ENCODE measurements at places on chromosomes 12 and 14.

GRCh38 chr14:88005050-88005481 lies at the start of gene GPR65:
Gene GPR65, plus strand, starts transcription at chr14:88005135. Its CDS starts 5,713 bp downstream, at chr14:88010848.
- H3K4me3 ChIP-seq, result no peak within 1 kb of the TSS
- H3K36me3 ChIP-seq, result no peaks in the 10 kb centered on the region
- H3K27me3 ChIP-seq, result no peaks in the 10 kb centered on the region
- no peaks in the 10 kb centered on the region for H3K4me1 ChIP-seq

DNA sequence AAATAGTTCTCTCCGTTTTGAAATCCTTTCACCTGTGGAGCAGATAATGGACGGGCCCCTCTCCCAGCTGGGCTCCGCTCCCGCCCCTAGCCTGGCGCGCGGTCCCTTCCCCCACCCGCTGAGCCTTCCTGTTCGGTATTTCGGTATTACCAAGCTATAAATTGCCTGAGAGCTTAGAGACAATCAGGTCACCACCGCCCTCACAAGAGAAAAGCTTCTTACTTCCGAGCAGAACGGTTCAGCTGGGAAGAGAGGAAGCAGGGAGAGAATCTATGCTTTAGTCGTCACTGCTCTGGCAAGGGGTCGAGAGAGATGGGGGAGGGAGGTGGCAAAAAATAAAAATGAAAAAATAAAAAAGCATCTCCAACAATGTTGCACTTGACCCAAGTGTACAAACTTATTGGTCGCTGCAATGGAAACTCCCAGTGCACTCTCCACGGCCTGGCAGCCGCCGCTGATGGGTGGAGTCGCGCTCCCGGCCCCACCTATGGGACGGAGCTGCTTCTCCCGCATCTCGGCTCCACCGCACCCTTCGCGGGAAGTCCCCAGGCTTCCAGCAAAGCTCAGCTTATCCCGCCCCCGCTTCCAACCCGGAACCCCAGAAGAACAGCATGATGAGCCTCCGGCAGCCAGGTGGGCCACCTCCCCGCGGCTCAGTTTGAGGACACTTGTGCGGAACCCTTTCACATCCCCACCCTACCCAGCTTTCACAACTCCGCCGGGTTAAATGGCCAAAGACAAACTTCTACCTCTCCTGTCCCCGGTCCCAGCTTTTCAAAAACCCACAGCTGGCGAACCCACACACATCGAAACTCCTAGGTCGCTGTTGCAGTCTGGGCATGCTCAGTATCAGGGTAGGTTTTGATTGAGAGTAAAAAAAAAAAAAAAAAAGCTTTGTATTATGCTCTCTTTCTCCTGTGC lies 832 bp upstream of the SYT1 start:
- no peaks in the 10 kb centered on the region for H3K36me3 ChIP-seq
- peak; percentile 58 for DNase-seq
- H3K4me3 ChIP-seq, result peak overlapping the region; percentile 32

DNA sequence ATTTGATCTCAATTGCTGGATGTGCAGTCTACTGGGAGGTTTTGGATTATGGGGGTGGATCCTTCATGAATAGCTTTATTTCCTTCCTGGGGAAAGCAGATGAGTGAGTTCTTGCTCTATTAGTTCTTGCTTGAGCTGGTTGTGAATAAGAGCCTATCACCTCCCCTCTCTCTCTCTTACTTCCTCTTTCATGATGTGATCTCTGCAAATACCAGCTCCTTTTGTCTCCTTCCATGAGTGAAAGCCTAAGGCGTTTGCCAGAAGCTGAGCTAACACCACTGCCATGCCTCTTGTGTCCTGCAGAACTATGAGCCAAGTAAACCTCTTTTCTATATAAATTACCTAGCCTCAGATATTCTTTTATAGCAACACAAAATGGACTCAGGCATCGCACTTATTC lies 302.7 kb downstream of the CCER1 start:
- no peaks in the 10 kb centered on the region for H3K27me3 ChIP-seq
- no peaks in the 10 kb centered on the region for H3K4me1 ChIP-seq
- H3K4me3 ChIP-seq, result no peak overlapping the region
- no peak for DNase-seq

GRCh38 chr12:69284131-69284530 lies 44.8 kb downstream of the CPSF6 start:
- peak overlapping the region; percentile 21 for H3K4me3 ChIP-seq
- H3K36me3 ChIP-seq, result no peaks in the 10 kb centered on the region
- H3K27ac ChIP-seq, result no peak overlapping the region
- no peaks in the 10 kb centered on the region for H3K4me1 ChIP-seq

DNA sequence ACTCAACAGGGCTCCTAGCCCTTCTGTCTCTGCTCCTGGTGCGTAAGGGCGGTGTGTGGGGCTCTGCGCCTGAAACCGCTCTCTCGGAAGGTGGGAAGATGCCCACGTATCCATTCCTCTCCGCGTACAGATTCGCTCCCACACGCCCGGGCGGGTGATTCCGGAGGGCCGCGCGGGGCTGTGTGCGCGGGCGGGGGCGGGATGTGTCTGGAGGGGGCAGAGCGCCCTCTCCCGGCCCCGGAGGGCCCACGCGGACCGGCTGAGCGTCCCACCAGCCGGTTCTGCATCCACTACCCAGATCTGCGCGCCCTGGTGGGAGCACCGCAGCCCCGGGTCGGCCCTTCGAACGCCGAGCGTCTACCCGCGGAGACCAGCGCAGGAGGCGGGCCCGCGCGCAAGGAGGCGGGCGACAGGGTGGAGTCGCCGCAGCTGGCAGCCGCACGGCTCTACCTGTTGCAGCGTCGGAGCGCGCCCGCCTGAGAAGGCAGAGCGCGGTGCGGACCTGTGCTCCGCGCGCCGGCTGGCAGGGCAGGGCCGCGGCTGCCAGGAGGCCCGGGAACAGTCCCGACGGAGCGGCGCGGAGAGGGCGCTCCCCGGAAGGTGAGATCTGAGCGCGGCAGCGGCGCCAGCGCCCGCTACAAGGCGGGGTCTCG lies 1.4 kb upstream of the KCNK13 start:
- H3K4me3 ChIP-seq, result peak overlapping the region; percentile 14
- H3K27me3 ChIP-seq, result peaks cover 80% of the 10 kb centered on the region
- peak; percentile 32 for DNase-seq
- H3K36me3 ChIP-seq, result no peaks in the 10 kb centered on the region
- H3K4me1 ChIP-seq, result no peaks in the 10 kb centered on the region

- no peak overlapping the region for H3K4me3 ChIP-seq
- no peaks in the 10 kb centered on the region for H3K27me3 ChIP-seq
- no peaks in the 10 kb centered on the region for H3K4me1 ChIP-seq
- H3K36me3 ChIP-seq, result peaks cover 7% of the 10 kb centered on the region
Measured at GRCh38 chr14:35669782-35670181, 135.8 kb downstream of the INSM2 start.

GRCh38 chr12:27331927-27332324 lies 710 bp upstream of the BMAL2 start:
- no peak for DNase-seq
- H3K36me3 ChIP-seq, result peaks cover 5% of the 10 kb centered on the region
- no peaks in the 10 kb centered on the region for H3K4me1 ChIP-seq
- no peak overlapping the region for H3K27ac ChIP-seq
- peaks cover 16% of the 10 kb centered on the region for H3K27me3 ChIP-seq

GRCh38 chr14:88488897-88489296 lies 65.9 kb downstream of the PTPN21 start:
- H3K27me3 ChIP-seq, result no peaks in the 10 kb centered on the region
- H3K4me3 ChIP-seq, result no peak overlapping the region
- no peak overlapping the region for H3K27ac ChIP-seq
- peaks cover 15% of the 10 kb centered on the region for H3K36me3 ChIP-seq
- DNase-seq, result no peak

- peak; percentile 95 for DNase-seq
- no peaks in the 10 kb centered on the region for H3K36me3 ChIP-seq
- H3K27me3 ChIP-seq, result no peaks in the 10 kb centered on the region
Measured at GRCh38 chr12:57461276-57461916, 1.8 kb downstream of the GLI1 start.

All from lung (tissue), 17 donors.